ENCODE measurements at places on chromosomes 7 and 10. TPM values are rescaled to one million over a fixed set of nuclear protein-coding genes. Genes with fewer than 3 reads are reported as not detected.

DNA sequence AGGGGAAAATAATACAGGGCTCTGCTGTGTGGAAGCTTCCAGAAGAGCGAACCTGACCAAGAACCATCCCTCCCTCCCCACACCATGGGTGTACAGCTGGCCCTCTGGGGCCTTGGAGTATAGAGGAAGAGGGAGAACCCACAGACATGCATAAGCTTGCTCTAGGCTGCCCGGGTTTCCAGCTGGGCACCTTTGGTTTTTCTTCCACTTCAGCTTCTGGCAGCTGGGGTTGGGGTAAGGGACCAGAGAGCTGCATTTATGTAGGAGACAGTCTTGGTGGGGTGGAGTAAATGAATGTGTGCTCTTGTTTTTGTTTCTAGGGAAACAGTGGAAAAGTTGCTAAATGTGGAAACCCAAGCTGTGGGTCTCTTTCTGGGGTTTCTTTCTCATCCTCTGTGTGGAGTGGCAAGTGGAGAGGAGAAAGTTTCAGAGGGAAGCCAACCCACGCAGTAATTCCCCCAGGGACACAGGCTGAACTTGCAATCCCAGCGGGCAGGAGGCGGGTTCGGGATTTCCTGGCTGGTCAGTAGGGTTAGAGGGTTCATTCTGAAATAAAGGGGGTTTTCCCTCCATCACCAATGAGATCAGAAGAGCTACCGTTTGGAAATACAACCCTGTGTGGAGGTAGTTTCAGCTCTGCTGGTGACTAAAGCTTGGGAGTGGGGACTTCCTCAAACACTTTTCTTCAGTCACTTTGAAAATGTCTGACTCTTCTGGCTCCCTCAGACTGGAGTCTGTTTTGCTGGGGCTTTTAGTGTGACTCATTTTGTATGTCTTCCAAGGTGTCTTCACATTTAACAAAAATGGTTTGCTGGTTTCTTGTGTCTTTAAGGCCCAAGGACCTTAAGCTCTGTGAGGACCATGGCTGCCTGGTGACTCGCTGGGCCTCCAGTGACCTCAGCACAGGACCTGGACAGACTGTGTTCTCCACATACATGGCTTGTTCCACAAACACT, 22.2 kb upstream of the SRGN start:
- H3K36me3 ChIP-seq, result no peaks in the 10 kb centered on the region
- no peaks in the 10 kb centered on the region for H3K27me3 ChIP-seq
- DNase-seq, result no peak

DNA sequence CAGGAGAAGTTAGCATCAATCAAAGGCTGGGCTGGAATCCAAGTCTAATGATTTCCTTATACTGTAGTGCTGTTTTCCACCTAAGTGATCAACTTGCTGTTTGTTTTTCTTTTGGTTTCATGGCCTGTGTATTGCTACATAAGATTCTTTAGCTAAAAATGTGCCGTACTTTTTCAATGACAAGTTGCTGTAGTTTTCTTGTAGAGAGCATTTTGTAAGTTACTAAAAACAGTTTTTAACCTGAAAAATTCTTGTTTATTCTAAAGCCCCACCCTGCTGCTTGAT, 1.3 kb downstream of the HELLS start:
- H3K4me3 ChIP-seq, result peak overlapping the region; percentile 97
- no peaks in the 10 kb centered on the region for H3K4me1 ChIP-seq
- no peaks in the 10 kb centered on the region for H3K27me3 ChIP-seq

GRCh38 chr7:151000897-151001495, 10.2 kb downstream of the NOS3 start:
- peaks cover 16% of the 10 kb centered on the region for H3K27me3 ChIP-seq
- H3K4me1 ChIP-seq, result no peaks in the 10 kb centered on the region
- no peak overlapping the region for H3K27ac ChIP-seq
- H3K4me3 ChIP-seq, result no peak overlapping the region

DNA sequence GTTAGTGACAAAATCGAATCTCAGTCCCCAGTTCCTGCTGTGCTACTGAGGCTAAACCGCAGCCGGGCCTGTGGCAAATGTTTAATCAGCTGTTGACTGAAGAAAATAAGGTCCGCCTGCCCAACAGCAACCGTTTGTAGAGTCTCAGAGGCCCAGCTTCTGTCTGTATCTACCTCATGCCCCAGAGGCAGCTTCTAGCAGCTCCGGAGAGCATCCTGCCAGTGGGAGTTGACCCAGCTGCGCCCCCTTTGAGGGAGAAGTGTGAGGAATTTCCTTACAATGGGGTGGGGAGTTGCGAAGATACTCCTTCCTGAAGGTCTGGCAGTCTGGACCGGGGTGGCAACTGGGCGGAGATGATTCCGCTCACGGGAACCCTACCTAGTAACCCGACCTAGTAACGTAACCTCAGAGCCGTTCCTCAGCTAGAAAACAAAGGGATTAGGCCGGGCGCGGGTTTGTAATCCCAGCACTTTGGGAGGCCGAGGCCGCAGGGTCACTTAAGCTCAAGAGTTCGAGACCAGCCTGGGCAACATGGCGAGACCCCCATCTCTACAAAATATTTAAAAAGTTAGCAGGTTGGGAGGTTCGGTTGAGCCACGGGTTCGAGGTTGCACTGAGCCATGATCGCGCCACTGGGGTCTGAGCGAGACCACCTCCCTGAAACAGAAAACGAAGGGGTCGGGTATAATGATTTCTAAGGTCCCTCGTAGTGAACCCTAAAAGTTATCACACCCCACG, 846 bp upstream of the ZNF775 start:
- peaks cover 39% of the 10 kb centered on the region for H3K4me1 ChIP-seq
- DNase-seq, result peak; percentile 98
- H3K4me3 ChIP-seq, result peak overlapping the region; percentile 62
- H3K27me3 ChIP-seq, result no peaks in the 10 kb centered on the region
- peaks cover 18% of the 10 kb centered on the region for H3K36me3 ChIP-seq

DNA sequence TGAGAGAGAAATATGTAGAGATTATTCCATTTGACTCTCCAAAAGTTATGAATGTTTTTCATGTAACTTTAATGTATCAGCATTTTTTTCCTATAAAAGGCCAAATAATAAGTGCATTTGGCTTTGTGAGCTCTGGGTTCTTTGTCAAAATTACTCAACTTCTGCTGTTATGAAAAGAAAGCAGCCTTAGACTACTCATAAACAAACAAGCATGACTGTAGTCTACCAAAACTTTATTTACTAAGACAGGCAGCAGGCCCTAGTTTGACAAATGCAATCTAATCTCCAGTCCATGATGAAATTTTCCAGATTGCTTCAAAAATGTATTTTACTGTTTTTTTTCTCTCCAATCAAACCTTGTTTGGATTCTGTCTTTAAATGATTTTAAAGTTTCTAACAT, 46.3 kb downstream of the MRPL32 start:
- H3K4me1 ChIP-seq, result no peaks in the 10 kb centered on the region
- H3K27ac ChIP-seq, result no peak overlapping the region
- no peaks in the 10 kb centered on the region for H3K36me3 ChIP-seq

DNA sequence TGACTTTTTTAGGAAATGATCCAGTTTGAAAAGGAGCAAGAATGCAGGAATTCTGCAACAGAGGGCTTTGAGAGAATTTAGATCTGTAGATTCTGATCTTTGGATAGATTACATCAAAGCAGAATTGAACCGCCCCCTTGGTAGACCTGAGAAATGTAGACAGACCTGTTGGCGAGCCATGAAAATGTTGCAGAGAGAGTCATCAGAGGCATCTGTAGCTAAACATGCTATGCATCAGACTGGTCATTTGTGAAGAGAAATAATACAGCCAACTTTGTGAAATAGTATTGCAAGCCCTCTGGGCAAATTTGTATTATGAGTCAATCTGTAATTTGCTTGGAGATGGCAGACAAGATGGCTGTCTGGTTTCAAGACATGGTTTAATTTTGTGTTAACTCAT, 4.3 kb upstream of the C1GALT1 start:
- no peak overlapping the region for H3K4me3 ChIP-seq
- no peak for DNase-seq
- H3K36me3 ChIP-seq, result no peaks in the 10 kb centered on the region
- no peak overlapping the region for H3K27ac ChIP-seq
- H3K4me1 ChIP-seq, result peaks cover 24% of the 10 kb centered on the region
- no peaks in the 10 kb centered on the region for H3K27me3 ChIP-seq

The PAPOLB gene
- total RNA-seq, result not detected

DNA sequence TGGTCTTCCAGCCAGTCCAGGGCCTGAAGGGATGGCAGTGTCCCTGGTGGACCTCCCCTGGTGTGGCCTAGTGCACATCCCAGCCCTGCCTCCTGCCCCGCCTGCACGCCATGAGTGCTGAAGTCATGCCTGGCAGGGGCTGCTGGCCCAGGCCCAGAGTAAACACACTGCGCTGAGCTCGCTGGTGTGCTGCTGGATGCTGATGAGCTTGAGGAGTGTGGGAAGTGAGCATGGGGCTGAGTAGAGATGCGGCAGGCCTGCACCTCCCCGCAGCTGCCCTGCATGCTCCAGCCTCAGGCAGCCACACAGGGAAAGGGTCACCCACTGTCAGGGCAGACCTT, 43.2 kb downstream of the HTRA1 start:
- peak; percentile 58 for DNase-seq
- H3K27ac ChIP-seq, result no peak overlapping the region
- H3K4me1 ChIP-seq, result peaks cover 3% of the 10 kb centered on the region
- H3K4me3 ChIP-seq, result no peak overlapping the region
- peaks cover 12% of the 10 kb centered on the region for H3K27me3 ChIP-seq

The FRAT2 gene
- 21.6 TPM for total RNA-seq

The GLI3 gene
- total RNA-seq, result 8.9 TPM

DNA sequence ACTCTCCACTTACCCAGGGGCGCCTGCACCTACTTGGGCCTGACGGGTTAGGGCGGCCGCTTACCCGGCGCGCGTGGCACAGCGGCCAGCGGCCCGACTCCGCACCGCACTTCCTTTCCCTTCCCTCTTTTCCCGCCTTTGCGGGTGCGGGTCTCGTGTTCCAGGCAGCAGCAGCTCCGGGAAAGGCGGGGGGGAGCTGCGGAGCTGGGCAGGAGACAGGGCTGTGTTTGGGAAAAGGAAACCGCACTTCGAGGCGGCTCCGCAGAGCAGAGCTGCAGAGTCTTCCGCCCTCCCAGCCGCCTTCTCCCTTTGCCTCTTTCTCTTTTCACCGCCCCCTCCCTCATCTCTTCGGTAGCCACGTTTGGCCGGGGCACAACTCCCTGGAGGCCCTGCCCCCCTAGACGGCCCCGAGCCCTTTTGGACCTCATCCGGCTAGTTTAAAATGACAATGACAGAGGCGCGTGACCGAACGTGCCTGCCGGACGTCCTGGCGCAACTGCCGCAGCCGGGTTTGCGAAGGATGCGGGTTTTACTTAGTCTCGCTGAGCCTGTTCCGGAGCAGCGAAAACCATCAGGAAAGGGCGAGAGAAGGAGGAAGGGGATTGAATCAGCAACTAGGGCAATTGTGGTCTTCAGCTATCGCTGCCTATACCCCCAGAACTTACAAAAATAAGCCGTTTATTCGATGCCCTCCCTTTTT, 7.9 kb upstream of the PAX2 start:
- no peak overlapping the region for H3K27ac ChIP-seq
- peaks cover 14% of the 10 kb centered on the region for H3K4me1 ChIP-seq
- no peak for DNase-seq
- no peak overlapping the region for H3K4me3 ChIP-seq

DNA sequence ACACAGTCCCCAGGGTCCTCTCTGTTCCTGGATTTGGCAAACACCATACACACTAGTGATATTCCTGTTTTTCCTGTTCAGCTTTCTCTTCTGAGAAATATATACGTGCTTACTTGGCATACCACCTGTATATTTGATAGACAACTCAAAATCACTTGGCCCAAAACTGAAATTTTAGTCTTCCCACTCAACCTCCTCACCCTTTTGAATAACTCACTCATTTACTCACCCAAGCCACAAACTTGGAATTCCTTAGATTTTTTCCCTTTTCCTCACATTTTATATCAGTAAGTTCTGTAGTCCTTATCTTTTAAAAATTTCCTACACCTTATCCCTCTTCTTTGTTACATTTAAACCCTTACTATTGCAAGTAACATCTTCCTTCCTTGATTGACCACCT, 143.4 kb downstream of the PPP1R3A start:
- H3K27ac ChIP-seq, result no peak overlapping the region
- H3K4me1 ChIP-seq, result no peaks in the 10 kb centered on the region
- DNase-seq, result no peak
- H3K4me3 ChIP-seq, result no peak overlapping the region
- H3K36me3 ChIP-seq, result no peaks in the 10 kb centered on the region
- H3K27me3 ChIP-seq, result no peaks in the 10 kb centered on the region
